ENCODE measurements at places on chromosomes 13 and 19. TPM values are rescaled to one million over a fixed set of nuclear protein-coding genes. Genes with fewer than 3 reads are reported as not detected.

DNA sequence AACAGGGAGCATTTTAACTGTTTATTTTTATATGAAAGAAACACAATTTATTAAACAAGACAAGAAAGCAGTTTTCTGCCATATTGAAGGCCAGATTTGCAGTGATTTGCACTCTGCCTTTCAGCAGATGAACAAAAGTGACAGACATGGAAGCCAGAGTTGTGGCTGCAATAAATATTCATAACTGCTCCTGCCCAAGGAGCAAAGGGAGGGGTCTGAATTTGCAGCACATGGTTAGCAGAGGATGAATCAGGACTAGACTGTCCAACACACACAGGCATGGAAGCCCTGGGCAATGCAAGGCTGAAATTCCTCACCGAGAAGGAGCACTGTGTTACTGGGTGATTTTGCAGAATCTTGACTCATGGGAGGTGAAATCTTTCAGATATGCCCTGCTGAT is 418.2 kb downstream of the DCT start:
- DNase-seq: no peak

DNA sequence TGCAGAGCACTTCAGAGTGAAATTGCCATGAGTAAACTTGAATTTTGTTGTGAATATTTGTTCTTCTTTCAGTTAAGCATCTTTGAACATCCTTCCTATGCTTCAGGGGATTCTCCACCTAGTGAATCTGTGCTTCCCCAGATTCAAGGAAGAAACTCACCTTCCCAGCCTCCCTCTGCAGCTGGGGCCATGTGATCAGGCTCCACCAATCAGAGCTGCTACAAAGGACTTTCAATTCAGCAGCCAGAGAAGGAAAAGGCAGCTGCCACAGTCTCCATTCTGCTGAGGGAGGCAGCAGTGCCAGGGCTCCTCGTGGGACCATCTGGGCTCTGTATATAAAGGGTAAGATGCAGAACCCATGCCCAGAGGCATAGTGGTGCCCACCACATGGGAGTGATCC is 89.7 kb upstream of the SIAH3 start:
- DNase-seq: no peak

The ZNF730 gene
- 8.2 TPM for polyA plus RNA-seq

- DNase-seq: no peak
Measured at GRCh38 chr13:44583137-44583536, 7.0 kb upstream of the TSC22D1 start.

DNA sequence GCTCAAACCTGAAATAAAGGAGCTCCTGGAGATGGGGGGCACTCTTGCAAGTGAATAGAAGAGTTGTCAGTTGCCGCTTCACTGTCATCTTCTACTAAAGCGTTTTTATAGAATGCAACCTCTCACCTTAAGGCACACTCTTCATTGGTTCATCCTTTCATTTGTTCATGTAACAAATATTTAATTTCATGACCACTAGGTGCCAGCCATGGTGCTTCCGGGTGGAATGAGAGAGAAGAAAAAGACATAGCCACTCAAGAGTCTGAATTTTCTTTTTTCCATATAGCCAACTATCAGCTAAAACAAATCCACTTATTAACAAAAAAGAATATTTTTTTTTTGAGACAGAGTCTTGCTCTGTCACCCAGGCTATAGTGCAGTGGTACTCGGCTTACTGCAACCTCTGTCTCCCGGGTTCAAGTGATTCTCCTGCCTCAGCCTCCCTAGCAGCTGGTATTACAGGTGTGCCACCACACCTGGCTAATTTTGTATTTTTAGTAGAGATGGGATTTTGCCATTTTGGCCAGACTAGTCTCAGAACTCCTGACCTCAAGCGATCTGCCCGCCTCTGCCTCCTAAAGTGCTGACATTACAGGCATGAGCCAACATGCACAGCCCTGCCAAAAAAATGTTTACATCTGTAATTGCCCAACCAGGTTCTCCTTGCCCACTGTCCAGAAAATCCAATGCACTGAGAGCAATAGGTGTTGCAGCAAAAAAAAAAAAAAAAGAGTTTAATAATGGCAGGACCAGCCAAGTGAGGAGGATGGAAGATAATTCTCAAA is 22.1 kb upstream of the SACS start:
- DNase-seq: no peak

The CERS1 gene
- polyA plus RNA-seq: 5.6 TPM

DNA sequence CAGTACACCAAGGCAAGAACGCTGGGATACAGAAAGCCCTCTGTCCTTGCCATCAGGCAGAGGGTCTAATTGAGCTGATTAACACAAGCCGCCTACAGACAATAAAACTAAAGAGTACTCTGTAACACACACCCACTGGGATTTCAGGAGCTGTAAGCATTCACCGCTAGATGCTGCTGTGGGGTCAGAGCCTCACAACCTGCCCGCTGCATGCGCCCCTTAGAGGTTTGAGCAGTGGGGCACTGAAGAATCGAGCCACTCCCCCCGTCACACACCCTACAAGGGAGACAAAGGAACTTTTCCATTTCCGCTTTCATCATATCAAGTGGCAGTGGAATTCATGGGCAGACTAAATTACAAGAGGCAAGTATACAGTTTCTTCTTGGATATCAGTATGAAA is 1080.6 kb downstream of the PCDH17 start:
- peak; percentile 5 for DNase-seq

GRCh38 chr13:114339857-114340534 is 25.7 kb downstream of the CHAMP1 start:
- DNase-seq: no peak

- DNase-seq: no peak
Measured at GRCh38 chr19:7988307-7988706, 17.1 kb downstream of the ELAVL1 start.

- peak; percentile 7 for DNase-seq
Measured at GRCh38 chr19:41265395-41266153, 1.4 kb downstream of the HNRNPUL1 start.

The TINCR gene
- 0.82 TPM for polyA plus RNA-seq

The ZNF737 gene
- polyA plus RNA-seq: 32.4 TPM

The SIX5 gene
- 12.8 TPM for polyA plus RNA-seq

GRCh38 chr19:53818756-53819155 is 5.4 kb downstream of the NLRP12 start:
- no peak for DNase-seq

The CYP2A6 gene
- 0.14 TPM for polyA plus RNA-seq

DNA sequence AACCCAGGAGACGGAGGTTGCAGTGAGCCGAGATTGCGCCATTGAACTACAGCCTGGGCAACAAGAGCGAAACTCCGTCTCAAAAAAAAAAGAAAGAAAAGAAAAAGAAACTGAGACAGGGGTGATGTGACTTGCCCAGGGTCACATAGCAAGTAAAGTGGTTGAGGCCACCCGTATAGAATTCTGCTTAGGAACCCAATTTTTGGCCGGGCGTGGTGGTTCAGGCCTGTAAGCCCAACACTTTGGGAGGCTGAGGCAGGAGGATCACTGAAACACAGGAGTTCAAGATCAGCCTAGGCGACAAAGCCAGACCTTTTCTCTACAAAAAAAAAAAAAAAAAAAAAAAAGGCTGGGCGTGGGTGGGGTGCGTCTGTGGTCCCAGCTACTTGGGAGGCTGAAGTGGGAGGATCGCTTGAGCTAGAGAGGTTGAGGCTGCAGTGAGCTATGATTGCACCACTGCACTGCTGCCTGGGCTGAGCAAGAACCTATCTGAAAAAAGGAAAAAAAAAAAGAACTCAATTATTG is 1.3 kb downstream of the SNRPA start:
- no peak for DNase-seq

GRCh38 chr19:1093811-1094553 is 1.2 kb downstream of the POLR2E start:
- no peak for DNase-seq

DNA sequence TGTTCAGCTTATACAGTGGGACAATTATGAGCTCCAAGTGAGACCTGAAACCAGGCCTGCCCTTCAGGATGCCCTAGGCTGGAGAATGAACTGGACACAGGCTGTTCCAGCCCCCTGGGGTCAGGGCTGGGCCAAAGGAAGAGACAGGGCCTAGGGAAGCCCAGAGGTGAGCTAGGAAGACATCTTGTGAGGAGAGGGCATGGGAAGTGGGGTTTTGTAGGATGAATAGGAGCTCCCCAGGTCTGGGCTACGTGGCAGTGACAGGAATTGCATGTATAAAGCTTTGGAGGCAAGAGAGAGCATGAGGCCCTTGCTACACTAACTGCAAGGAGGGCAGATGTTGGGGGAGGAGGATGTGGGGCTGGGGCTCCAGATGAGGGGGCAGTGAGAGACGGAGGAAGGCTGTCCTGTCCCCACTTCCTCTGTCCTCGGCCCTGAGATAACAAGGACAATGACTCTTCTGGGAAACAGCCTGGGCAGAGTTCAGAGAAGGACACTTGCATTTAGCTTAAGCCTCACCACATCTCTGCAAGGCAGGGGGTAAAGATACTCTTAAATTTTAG is 1.5 kb upstream of the TBXA2R start:
- no peak for DNase-seq

The GIPR gene
- 0.47 TPM for polyA plus RNA-seq

DNA sequence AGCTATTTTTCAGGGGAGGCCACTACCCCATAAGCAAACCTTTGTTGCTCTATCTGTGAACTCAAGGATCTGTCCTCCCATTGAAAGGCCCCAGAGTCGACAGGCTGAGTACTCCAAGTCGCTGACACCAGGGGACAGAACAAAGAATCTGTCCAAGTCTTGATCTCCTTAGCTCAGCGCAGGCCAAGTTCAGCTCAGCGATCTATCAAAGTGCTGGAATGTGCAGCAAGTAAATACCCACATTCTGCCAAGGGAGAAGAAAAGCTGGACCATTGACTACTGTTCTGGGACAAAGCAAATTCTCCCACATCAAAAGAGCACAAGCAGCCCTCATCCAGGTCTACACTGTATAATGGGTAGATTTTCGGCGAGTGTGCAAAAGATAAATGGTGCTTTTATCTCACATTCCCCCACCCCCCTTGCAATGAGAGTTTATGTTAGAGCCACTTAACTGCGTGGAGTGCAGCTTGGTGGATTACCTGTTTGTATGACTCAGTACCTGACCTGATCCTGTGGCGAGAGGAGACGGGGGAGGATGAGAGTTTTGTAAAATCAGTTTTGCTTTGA is 391.7 kb upstream of the SGCG start:
- DNase-seq: no peak

DNA sequence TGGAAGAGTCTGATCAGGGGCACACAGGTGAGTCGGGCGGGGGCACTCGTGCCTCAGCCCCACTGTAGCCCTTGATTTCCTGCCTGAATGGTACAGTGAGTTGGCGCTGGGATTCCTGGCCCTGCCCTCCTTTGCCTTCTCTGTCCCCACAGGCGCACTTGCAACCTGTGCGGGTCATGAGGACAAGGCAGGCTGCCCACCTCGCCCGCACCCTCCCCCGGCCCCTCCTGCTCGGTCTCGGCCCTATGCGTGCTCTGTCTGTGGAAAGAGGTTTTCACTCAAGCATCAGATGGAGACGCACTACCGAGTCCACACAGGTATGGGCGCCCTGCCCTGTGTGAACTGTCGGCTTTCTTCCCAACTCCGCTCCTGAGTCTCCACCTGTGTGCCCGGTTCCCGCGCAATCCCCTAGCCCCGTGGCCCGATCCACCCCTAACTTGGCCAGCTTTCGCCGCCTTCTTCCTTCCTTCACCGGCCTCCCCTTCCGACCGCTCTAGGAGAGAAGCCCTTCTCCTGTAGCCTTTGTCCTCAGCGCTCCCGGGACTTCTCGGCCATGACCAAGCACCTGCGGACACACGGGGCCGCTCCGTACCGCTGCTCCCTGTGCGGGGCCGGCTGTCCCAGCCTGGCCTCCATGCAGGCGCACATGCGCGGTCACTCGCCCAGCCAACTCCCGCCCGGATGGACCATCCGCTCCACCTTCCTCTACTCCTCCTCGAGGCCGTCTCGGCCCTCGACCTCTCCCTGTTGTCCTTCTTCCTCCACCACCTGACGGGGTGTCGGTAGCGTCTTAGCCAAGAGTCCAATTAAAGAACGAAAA is 1.6 kb upstream of the KMT2B start:
- DNase-seq: no peak

The PHF11 gene
- polyA plus RNA-seq: 30.1 TPM

GRCh38 chr19:1164684-1165531 is 9.2 kb downstream of the SBNO2 start:
- no peak for DNase-seq

The SPC24 gene
- polyA plus RNA-seq: 12.8 TPM

DNA sequence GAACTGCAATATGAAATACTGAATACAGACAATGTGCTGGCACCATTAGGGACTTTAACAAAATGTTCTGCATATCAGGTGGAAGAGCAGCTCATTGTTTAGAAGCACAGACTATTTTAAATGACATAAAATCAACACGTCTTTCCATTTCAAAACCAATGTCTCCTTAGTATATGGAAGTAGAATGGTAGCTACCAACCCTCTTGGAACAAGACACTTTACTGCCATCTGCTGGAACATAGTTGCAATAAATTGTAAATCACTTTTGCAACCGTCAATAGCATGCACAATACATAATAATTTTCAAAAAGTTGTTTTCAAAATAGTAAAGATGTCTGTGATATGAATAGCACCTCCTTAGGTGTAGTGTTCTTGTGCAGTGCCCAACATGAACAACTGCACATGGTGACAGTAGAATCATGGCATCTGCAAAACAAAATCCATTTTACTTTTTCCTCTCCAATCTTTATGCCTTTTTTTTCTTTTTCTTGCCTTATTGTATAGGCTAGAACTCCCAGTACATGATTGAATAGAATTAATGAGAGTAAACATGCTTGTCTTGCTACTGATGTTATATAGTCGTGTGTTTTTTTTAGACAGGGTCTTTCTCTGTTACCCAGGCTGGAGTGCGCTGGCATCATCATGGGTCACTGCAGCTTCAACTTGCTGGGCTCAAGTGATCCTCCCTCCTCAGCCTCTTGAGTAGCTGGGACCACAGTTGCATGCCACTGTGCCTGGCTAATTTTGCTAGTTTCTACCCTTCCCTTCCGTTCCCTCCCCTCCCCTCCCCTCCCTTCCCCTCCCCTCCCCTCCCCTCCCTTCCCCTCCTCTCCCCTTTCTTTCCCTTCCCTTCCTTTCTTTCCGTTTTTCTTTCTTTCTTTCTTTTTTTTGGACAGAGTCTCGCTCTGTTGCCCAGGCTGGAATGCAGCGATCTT is 7.8 kb upstream of the LYPD5 start:
- no peak for DNase-seq

GRCh38 chr19:29841559-29842367 is 30.0 kb downstream of the CCNE1 start:
- no peak for DNase-seq

DNA sequence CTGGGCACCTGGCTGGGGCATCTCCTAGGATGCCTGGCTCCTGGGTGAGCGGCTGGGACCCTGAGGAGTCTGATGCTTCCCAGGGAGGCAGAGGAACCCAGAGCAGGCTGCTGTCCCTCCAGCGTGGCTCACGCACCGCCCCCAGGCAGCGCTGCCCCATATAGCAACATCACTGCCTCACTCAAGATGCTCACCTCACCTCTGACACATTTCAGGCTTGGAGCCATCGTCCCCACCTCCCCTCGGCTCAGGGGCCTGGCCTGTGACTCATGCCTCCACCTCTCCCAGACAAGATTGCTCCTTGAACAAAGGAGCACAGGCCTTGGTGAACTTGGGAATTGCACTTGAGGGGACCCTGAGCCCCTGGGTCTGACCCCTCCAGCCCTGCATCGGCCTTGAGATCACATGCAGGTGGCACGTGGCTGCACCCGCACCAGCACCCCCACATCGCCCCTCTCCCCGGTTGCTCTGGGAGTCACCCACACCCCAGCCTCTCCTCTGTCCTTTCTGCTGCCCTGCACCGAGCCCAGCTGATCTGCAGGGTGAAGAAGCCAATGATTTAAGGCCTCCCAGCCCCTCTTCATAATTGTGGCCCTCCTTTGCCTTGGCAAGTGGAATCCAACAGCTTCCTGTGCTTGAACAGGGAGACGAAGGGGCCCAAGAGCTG is 11.2 kb downstream of the CEBPA start:
- DNase-seq: no peak
